ENCODE measurements at places on chromosomes 1 and 21. TPM values are rescaled to one million over a fixed set of nuclear protein-coding genes. Genes with fewer than 3 reads are reported as not detected.

- DNase-seq = no peak
Observed at GRCh38 chr1:33017175-33017574, 19.5 kb downstream of the AK2 start.

DNA sequence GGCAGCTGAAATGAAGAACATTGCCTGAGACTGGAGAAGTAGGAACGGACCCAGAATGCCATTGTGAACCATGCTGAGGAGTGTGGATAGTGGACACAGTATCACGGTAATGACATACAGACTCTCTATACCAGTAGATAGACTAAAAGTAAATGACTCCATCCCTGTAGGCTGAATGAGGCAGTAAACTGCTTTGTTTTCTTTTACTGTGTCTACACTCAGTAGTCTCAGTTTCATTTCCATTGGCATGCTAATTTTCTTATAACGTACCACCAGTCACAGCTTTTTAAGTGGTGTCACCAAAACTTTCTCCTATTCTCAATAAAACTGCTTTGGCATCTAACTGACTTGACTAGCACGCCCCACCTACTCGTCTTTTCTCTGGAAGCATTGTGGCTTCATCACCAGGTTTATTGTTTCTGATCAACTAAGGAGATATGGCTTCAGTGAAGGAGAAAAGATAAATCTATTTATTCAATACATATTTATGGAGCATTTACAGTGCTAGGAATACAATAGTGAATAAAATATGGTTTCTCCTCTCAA lies 8.4 kb upstream of the ZNF697 start:
- DNase-seq = no peak

GRCh38 chr1:96833376-96833775 lies 111.8 kb downstream of the PTBP2 start:
- no peak for DNase-seq

- DNase-seq = no peak
Observed at GRCh38 chr1:75615613-75616435, 4.9 kb upstream of the SLC44A5 start.

DNA sequence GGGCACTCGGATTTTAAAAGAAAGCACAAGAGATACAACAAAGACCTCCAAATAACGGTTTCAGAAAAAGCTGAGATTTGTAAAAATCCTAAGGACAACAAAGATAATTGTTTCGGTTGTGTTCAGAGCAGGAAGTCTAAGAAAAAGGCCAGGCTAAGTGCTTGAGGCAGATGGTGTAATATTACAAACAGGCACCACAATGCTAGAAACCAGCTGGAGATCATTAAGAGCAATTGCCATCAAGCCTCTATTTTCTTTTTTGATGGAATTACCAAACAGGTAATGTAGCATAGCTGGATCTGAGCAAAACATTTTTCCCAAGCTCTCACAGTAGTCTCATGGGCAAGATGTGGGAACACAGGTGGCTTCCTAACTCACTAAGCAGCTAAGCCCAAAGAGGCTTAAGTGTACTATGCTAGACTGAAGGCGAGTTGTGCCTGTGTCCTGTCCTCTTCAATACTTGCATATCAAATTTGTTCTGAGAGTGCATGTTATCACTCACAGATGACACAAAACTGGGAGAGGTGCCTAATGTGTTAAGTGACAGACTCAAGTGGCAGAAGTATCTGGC lies 161.6 kb downstream of the GLUL start:
- no peak for DNase-seq

DNA sequence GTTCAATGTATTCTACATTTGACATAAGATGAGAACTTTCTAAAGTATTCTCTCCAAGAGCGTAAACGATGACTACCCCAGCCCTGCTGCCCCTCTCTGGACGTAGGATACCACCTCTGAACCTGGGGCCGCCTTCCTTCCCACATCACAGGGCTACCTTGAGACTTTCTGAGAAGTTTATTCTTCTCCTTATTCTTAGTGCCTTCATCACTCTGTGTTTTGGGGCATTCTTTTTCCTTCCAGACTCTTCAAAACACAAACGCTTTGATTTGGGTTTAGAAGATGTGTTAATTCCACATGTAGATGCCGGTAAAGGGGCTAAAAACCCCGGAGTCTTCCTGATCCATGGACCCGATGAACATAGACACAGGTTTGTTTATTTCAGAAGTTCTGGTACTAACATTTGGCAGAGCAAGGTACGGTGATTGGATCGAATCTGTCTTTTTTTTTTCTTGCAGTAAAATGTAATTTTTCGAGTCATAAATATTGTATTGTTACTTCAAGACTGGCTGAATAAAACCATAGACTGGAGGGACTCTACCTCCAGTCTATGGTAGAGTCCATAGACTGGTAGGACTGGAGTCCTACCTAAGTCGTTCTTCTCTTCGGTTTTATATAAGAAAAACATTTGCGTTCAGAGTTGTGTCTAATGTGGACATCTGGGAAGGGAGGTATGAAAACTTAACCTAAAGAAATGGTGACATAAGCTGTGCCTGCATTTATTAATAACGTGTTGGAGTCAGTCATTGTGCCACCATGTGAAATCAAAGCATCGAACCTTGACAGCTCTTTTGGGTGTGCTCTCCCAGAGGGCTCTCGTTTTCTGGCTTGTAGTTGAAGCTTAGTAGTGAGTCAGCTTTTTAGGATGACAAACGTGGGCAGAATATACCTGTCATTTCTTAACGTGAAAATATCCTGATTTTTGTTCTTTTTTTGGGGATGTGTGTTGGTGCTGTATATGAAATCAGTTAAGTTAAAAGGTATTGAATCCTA lies 1.2 kb downstream of the MAN1A2 start:
- peak; percentile 17 for DNase-seq

GRCh38 chr1:155329980-155330598 lies 9.4 kb downstream of the RUSC1 start:
- DNase-seq = no peak

DNA sequence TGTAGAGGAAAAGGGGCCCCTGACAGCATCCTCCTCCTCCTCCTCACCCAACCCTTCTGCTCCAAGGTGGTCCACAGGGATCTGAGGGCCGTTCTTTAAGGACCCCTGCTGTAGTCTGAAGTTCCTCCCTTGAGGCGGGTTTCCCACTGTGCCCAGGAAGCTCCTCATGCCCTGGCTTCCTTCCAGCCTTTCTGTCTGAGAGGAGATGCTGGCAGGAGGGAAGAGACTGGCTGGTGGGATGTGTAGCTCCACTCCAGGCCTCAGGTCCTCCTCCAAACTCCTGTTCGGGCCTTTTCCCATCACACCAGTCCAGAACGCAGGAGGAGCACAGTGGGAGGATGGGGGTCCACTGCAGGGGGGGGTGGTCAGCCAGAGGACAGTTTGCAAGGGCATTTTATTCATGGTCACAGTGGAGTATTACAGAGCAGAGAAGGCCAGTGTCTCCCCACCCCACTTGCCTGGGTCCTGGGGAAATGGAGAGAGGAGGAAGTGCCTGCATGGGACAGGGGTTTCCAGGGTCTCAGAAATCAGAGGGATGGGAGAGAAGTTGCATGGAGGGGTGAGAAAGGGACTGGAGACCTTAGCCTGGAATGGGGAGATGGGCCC lies 7.8 kb downstream of the ETV3L start:
- DNase-seq = no peak

DNA sequence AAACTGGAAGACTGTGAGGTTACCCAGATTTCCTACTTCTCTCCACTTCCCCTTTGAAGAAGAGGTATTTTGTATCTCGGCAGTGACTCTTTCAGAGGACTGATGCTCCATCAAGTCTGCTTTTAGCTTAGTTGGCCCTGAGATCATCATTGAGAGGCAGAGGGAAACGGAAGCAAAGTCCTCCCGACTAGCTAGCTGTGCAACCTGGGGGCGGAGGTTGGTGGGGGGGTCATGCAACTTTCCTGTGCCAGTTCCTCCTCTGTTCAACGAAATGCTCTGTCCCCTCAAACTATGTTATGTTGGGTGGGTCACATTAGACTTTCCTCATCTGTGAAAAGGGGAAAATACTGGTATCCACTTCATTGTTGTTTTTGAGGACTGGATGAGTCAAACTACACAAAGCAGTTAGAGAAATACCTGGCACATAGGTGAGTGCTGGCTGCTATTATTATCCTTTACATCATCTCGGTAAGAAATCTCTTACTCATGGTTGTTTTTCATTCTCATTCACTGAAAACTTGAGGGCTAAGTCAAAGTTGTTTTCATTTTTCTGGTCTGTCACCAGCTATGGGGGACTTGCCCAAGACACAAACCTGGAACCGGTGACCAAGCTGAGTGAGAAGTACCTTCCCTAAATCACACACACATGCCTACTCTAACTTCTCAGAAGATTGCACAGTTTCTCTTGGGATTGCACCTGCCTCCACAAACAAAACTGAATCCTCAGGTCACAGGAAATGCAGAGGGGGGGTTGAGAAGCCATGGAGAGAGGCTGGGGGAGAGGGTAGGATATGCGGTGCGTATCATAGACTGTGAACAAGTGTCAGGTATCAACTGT lies 83.3 kb downstream of the ABCA4 start:
- DNase-seq = no peak

SYPL2 gene
- 0.09 TPM for total RNA-seq

LCK gene
- 0.64 TPM for total RNA-seq

C1orf174 gene
- total RNA-seq = 16.1 TPM

LCE3D gene
- total RNA-seq = not detected

Data from cerebellum (tissue), 4 donors.